ENCODE measurements at places on chromosomes 16 and 17.

DNA sequence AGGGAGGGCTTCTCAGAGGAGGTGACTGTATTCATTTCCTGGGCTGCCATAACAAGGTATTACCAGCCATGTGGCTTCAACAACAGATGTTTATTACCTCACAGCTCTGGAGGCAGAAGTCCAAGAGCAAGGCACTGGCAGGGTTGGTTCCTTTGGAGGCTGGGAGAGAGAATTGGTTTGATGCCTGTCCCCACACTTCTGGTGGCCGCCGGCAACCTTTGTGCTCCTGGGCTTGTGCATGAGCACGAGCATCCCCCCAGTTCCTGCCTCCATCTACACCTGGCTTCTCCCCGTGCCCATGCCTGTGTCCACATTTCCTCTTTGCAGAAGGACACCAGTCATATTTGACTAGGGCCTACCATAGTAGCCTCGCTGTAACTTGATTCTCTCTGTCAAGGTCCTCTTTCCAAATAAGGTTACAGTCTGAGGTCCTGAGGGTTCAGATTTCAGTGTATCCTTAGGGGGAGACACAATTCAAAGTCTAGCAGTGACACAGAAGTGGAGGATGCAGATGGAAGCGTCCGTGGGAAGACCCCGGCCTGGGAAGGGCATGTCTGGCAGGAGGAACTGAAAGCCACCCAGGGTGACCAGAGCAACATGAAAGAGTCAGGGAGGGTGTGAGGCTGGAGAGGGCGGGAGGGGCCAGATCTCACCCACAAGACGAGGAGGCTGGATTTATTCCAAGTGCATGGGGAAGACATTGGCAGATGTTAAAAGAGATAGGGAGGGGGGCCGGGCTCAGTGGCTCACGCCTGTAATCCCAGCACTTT is 188.2 kb upstream of the HSBP1 start:
- no peak for DNase-seq

- no peak for DNase-seq
These were observed 271.4 kb downstream of the MAF start for GRCh38 chr16:79329166-79329521.

DNA sequence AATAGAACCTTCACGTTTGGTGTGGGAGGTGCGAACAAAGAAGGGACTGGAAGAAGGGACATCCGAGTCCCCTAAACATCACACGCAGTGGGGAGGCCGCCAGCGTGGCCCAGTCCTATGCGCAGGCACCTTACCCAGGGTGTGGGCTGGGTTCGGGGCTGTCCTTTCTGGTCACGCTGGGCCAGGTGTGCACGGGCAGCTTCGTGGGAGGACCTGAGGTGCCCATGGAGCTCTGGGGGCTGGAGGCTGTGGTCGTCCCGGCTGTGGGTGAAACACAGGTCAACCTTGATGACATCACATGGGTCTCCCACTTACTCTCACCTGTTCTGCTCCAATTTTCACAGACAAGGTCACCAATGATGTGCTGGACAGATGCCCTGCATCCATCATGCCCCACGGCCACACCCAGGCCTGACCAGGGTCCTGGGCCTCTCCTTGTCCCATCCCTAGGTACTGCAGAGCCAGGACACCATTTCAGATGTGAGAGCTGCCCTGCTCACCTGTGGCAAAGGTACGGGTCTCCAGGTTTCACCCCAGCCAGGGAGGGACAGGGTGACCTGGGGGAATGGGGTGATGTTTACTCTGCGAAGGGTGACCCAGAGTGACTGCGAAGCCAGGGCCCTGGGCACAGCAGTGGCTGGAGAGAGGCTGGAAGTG is 3.1 kb downstream of the CD300C start:
- no peak for DNase-seq

GRCh38 chr17:28740406-28741357 is 3.1 kb upstream of the TRAF4 start:
- no peak for DNase-seq

DNA sequence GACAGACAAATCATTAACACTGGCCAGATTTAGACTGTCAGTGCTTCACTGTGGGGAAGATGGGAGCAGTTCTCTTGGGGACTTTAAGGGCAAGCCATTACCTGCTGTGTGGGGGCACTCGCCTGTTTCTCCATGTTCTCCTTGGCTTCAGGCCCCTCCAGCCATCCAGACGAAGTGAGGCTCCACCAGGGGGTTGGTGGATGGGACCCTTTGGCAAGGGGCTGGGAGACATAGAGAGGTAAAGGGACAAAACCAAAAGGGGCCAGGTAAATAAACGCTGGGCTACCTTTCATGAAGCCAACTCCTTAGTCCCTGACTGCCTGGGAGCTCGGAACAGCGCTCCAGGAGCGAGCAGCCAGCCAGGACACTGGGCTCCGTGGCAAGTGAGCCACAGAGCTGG is 14.0 kb downstream of the TBX4 start:
- DNase-seq, result no peak

DNA sequence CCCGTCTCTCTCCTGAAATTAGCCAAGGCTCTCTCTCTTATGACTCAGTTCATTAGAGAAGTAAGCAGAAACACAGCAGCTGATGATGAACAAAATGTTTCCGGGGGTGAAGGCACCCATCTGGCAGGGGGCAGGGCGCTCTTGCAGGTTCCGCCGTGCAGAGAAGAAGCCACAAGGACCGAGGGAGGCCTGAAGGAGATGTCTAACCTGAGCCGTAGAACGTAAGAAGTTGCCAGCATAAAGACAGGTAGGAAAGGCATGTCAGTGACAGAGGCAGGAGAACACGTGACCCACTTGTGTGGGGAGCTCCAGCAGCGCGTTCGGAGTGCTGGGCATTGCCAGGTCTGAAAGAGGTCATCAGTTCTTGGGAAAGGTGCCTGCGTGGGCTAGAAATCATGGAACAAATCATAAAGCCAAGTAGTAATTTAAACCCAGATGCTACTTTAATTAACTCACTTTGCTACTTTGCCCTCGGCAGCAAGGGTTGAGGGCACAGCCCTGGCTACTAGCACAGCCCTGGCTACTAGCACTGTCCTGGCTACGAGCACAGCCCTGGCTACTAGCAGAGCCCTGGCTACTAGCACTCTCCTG is 198.6 kb downstream of the RPTOR start:
- DNase-seq, result no peak

DNA sequence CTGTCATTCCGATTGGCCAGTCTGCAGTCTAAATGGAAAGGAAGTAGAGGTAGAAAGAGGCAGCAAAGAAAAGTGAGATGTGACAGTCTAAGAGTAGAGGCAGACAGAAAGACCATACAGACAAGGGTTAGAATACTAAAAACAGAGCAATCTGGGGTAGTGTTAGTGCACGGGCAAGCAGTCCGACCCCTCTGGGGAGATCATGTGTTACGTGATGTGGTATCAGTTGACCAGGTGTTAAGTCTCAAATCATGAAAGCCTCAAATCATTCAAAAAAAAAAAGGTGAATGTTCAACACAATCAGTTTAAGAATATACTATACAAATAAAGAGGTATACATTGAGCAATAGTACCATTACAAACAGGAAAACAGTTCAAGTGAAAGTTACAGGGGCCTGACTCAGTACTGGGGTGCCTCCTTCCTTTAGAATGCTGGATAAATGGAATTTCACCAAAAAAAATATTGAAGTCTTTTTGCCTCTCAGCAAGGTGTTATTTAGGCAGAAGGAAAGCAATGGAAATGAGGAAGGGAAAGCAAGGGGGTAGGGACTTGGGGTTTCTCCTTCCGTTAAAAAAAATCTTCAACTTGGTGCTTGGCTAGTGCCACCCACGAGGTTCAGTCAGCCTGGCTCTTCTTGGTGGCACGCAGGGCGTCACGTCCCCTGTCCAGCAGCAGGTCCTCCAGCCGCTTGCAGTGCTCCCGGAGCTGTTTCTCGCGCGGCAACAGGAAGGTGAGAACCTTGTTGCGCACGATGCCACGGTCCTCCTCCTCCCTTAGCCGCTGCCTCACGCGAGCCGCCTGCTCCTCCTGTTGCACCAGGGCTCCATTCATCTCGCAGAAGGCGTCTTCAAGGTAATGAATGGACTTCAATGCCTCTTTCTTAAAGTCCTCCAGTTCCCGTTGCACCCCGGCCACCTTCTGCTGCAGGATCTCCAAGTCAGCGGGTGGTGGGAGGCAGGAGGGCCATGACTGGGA is 616 bp downstream of the CCDC182 start:
- no peak for DNase-seq

- peak; percentile 84 for DNase-seq
These were observed 588 bp downstream of the APRT start for GRCh38 chr16:88810912-88811768.

DNA sequence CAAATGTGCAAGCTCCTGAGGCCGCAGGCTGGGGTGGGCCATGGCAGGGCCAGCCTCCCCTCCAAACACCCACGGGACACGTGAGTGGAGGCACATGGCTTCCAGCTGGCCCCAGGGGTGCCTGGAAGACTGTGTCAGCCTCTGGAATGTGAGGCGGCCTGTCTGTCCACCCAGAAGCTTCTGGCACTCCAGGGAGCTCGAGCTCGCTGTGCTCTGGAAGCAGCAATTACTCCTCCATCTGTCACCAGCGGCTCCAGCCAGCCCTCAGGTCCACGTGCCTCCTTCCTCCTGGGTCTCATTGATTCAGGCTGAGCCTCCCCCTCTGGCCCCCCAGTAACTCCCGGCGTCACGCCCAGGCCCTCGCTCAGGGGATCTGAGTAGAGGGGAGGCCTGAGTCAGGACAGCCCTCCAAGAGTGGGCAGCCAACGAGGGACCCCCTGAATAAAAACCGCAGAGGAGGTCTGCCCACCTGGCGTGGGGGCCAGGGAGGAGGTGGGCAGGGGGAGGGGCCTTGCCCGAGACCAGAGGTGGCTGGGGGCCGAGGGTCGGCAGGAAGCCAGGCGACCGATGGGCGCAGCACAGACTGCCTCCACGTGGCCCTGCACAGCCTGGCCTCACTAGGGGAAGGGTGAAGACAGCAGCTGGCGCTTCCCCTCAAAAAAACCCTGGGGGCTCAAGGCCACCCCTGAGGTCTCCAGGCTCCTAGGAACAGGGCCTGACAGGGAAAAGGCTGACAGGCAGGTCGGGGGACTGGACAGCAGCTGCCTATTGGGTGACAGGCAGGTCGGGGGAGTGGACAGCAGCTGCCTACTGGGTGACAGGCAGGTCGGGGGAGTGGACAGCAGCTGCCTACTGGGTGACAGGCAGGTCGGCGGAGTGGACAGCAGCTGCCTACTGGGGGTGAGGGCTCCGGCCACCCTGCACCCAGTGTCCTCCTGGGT is 11.9 kb downstream of the PIEZO1 start:
- no peak for DNase-seq
